ENCODE measurements at places on chromosomes 13 and 19.

GRCh38 chr19:56125806-56126590 lies 4.9 kb upstream of the ZNF787 start:
- DNase-seq, result no peak
- H3K4me3 ChIP-seq, result no peak overlapping the region
- H3K4me1 ChIP-seq, result no peaks in the 10 kb centered on the region
- no peaks in the 10 kb centered on the region for H3K27me3 ChIP-seq

DNA sequence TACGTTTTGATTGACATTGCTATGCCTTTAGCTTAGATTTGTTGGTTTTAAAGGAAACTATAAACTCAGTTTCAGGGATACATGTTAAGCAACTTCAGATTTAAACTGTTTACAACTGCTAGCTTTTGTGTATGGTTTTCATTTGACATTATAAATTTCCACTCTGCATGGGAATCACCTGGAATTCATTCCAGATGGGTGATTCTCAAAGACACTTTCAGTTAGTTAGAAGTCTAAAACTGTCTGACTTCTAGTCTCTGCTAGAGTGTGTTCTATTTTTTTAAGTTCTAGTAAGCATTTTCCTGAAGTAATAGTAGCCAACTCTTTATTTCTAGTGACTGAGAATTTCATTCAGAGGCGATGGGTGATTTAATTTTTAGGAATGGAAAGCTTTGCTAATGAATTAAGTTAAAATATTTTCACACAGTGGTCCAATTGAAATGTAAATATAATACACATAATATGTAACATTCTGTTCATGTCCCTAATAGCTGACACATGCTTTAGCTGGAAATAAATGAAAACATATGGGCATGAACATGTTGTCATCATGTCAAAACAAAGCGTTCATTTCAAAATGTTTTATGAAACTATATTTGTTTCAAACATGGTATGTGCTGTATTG lies 58.3 kb upstream of the CSNK1A1L start:
- H3K27me3 ChIP-seq, result no peaks in the 10 kb centered on the region
- H3K4me3 ChIP-seq, result no peak overlapping the region
- no peak for DNase-seq
- no peak overlapping the region for H3K27ac ChIP-seq
- no peaks in the 10 kb centered on the region for H3K4me1 ChIP-seq
- no peaks in the 10 kb centered on the region for H3K36me3 ChIP-seq

- no peak for DNase-seq
- H3K4me1 ChIP-seq, result peaks cover 7% of the 10 kb centered on the region
- H3K36me3 ChIP-seq, result no peaks in the 10 kb centered on the region
- peak overlapping the region; percentile 57 for H3K27ac ChIP-seq
- no peak overlapping the region for H3K4me3 ChIP-seq
Observed at GRCh38 chr13:111281751-111282311, 38.6 kb upstream of the TEX29 start.

DNA sequence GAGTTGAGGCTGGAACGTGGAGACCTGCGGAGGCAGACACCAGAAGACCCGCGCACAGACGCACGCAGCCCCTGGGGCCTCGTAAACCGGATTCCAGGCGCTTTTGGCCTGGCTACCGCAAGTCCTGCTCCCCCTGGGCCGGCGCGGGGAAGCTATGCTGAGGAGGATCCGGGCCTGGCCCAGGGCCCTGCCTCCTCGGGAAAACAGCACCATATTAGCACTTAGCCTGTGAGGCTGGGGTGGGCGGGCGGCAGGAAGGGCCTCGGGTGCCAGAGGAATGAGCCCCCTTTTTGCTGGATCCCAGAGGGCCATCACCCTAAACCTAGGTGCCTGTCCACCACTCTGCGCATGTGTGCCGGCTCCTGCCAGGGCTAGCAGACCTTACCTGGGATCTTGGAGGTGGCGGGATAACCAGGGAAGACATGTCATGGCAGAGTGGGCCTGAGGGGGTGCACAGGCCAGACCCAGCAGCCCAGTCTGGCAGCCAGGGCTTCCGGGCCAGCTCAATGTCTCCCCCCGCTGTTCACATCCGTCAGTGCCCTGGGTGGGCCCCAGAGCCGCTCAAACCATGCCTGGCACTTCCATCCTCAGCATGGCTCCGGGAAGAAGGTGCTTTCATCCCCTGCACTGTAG lies 7.3 kb downstream of the ELOF1 start:
- H3K27me3 ChIP-seq, result no peaks in the 10 kb centered on the region
- DNase-seq, result peak; percentile 62
- H3K4me1 ChIP-seq, result no peaks in the 10 kb centered on the region
- no peaks in the 10 kb centered on the region for H3K36me3 ChIP-seq

- DNase-seq, result no peak
- H3K27ac ChIP-seq, result no peak overlapping the region
- H3K4me3 ChIP-seq, result no peak overlapping the region
- no peaks in the 10 kb centered on the region for H3K4me1 ChIP-seq
- H3K27me3 ChIP-seq, result no peaks in the 10 kb centered on the region
Observed at GRCh38 chr19:36638862-36639510, 27.7 kb downstream of the ZNF461 start.

DNA sequence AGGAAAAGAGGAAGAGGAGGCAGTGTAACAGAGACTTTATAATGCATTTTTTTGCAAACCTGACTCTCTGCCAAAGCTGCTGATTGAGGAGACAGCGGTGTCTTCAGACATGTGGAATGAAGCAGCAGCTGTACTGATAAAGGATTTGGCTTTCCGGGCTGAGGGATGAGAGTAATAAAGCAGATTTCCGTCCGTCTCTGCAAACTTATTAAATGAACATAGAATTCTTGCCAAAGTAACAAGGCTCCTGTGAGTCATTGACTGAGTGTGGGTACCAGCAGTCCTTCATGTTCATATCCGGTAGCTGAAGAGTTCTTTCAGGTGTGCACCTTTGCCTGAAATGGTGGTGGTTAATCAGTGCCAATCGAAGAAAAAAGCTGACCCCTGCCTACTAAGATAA lies 112.6 kb downstream of the LIG4 start:
- H3K27ac ChIP-seq, result no peak overlapping the region
- H3K4me3 ChIP-seq, result no peak overlapping the region
- no peaks in the 10 kb centered on the region for H3K36me3 ChIP-seq
- DNase-seq, result no peak
- H3K4me1 ChIP-seq, result no peaks in the 10 kb centered on the region

DNA sequence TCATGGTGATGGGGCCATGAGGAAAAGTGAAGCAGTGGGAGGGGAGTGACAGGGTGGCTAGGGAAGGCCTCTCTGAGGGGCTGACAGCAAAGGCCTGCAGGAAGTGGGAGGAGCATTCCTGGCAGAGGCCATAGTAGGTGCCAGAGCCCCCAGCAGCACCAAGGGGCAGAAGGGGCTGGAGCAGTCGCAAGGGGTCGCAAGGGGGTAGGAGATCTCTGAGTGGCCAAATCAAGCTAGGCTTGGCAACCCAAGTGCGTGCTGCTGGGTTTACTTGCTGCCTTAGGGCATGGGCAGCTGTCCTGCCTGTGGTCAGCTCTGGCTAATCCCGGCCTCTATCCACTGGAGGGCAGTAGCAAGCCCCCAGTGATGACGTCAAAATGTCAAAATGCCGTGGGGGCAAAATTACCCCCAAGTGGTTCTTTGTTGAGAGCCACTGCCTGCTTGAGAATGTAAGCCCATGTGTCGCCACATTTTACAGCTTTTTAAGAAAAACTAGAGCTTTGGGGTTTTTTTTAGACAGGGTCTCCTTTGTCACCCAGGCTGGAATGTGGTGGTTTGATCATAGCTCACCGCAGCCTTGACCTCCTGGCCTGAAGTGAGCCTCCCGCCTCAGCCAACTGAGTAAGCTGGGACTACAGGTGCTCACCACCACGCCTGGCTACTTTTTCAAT lies 11.8 kb downstream of the CCDC97 start:
- H3K27me3 ChIP-seq, result no peaks in the 10 kb centered on the region
- DNase-seq, result peak; percentile 56
- no peaks in the 10 kb centered on the region for H3K36me3 ChIP-seq
- no peak overlapping the region for H3K4me3 ChIP-seq

GRCh38 chr13:25571237-25571636 lies 199.5 kb downstream of the ATP8A2 start:
- no peaks in the 10 kb centered on the region for H3K36me3 ChIP-seq
- no peak overlapping the region for H3K4me3 ChIP-seq
- no peaks in the 10 kb centered on the region for H3K4me1 ChIP-seq
- no peaks in the 10 kb centered on the region for H3K27me3 ChIP-seq

GRCh38 chr19:49555600-49556411 lies 24.6 kb downstream of the NOSIP start:
- H3K4me1 ChIP-seq, result peaks cover 2% of the 10 kb centered on the region
- H3K27me3 ChIP-seq, result no peaks in the 10 kb centered on the region
- no peak overlapping the region for H3K4me3 ChIP-seq
- peak; percentile 62 for DNase-seq

DNA sequence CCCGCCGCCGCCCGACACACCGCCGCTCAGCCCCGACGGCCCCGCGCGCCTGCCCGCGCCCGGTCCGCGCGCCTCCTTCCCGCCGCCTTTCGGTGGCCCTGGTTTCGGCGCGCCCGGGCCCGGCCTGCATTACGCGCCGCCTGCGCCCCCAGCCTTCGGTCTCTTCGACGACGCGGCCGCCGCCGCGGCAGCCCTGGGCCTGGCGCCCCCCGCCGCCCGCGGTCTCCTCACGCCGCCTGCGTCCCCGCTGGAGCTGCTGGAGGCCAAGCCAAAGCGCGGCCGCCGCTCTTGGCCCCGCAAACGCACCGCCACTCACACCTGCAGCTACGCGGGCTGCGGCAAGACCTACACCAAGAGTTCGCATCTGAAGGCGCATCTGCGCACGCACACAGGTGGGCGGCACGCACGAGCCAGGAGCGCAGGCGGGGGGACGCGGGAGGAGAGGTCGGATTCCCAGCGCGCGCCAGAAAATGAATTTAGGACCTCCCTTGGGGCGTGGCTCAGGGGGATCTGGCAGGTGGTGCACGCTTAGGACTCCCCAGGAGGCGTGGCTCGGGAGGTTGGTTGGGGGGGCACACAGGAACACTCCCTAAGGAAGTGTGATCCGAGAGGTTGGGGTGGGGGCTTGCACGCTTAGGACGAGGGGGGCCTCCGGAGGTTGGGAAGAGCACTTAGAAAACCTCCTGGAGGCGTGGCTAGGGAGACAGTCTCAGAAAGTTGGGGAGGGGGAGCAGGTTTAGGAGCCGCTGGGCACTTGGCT lies 1.2 kb downstream of the KLF2 start:
- H3K36me3 ChIP-seq, result no peaks in the 10 kb centered on the region
- H3K27me3 ChIP-seq, result no peaks in the 10 kb centered on the region
- peak overlapping the region; percentile 89 for H3K27ac ChIP-seq
- H3K4me3 ChIP-seq, result peak overlapping the region; percentile 70
- peak; percentile 74 for DNase-seq
- H3K4me1 ChIP-seq, result peaks cover 11% of the 10 kb centered on the region

Measured in ovary (tissue), 10 donors.